Right hindlimb (tissue), 1 donor: ENCODE measurements at places on chromosomes 1 and 21.

- peak; percentile 59 for DNase-seq
Measured at GRCh38 chr1:228804640-228805413, 69.5 kb downstream of the RHOU start.

DNA sequence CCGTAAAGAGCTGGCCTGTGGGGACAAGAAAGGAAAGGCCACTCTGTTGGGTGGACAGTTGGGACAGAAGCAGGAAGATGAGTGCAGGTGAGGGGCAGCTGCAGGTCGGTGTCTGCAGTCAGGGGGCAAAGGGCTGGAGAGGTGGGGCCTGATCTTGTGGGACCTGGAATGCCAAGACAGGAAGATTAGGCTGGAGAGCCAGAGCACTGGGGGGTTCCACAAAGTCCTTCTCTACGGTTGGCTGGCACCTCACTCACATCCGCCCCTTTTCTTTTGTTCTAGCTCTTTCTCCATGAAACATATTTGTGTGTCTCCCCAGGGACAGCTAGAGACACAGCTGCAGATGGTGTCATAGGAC is 404.1 kb downstream of the PTPRU start:
- DNase-seq, result no peak

GRCh38 chr21:34100790-34101189 is 27.4 kb downstream of the MRPS6 start:
- DNase-seq, result no peak

DNA sequence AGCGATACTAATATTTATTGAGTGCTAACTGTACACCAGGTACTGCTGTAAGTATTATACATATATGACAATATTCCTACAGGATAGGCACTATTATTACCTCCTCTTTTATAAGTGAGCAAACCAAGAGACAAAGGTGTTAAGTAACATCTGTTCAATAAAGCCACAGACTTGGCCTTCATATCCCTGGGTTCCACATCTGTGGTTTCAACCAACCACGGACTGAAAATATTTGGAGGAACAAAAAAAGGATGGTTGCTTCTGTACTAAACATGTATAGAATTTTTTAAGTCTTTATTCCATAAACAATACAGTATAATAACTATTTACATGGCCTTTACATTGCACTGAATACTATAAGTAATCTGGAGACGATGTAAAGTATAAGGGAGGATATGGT is 95.1 kb downstream of the RERE start:
- no peak for DNase-seq

GRCh38 chr1:8863794-8864233 is 14.7 kb downstream of the ENO1 start:
- DNase-seq, result no peak

GRCh38 chr1:58837886-58838285 is 54.0 kb upstream of the JUN start:
- no peak for DNase-seq

DNA sequence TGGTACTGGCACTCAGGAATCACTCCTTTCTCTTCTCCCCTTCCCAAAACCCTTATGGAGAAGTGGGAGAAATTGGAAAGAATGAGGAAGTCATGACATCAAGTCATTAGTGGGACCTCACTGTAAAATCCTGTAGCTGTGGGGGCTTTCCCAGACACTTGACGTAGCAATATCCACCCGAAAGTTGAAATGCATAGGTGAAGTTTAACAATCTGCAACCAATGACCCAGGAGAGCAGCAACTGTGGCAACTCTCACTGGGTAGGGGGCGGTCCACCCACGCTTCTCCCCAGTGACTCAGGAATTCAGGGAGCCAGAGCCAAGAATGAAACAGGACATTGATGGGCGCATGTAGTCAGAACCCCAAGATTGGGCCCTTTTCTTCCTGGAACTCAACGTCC is 27.0 kb downstream of the ABCA4 start:
- DNase-seq, result no peak

DNA sequence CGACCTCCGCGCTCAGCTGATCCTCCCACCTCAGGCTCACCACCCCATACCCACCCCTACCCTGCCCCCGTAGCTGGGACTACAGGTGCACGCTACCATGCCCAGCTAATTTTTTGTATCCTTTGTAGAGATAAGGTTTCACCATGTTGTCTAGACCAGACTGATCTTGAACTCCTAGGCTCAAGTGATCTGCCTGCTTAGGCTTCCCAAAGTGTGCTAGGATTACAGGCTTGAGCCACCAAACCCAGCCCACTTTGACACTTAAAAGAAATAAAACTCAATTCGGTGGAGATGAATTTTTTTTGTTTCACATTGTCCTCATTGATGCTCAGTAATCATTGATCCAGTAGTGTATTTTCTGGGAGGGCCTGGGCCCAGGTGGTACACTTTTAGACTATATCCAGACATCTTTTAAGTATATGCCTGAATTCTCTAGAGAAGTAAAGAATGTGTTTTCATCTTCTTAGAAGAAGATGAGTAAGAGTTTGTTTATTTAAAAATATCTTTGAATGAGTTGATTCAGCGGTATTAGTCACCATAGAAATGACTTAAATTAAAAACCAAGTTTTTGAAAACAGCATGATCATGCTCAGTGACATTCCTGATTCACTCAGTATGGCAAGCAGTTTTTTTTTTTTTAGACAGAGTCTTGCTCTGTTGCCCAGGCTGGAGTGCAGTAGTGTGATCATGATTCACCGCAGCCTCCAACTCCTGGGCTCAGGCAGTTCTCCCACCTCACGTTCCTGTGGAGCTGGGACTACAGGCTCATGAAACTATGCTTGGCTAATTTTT is 57.8 kb downstream of the EPB41 start:
- no peak for DNase-seq

- DNase-seq, result peak; percentile 34
Measured at GRCh38 chr1:60073605-60074278, at the start of gene C1orf87. TSS of gene C1orf87 (minus strand) at chr1:60073770. CDS start at chr1:60072643, 1,127 bp downstream.

- no peak for DNase-seq
Measured at GRCh38 chr1:209349363-209350308, 233.9 kb upstream of the CAMK1G start.
